Stimulated activated CD4-positive, alpha-beta T cell treated with anti-CD3 and anti-CD28 coated beads, Interleukin-1b, Interleukin-23, amount 100 ng/mL, for 1 hour (primary cell): ENCODE measurements at places on chromosomes 12 and 14.

DNA sequence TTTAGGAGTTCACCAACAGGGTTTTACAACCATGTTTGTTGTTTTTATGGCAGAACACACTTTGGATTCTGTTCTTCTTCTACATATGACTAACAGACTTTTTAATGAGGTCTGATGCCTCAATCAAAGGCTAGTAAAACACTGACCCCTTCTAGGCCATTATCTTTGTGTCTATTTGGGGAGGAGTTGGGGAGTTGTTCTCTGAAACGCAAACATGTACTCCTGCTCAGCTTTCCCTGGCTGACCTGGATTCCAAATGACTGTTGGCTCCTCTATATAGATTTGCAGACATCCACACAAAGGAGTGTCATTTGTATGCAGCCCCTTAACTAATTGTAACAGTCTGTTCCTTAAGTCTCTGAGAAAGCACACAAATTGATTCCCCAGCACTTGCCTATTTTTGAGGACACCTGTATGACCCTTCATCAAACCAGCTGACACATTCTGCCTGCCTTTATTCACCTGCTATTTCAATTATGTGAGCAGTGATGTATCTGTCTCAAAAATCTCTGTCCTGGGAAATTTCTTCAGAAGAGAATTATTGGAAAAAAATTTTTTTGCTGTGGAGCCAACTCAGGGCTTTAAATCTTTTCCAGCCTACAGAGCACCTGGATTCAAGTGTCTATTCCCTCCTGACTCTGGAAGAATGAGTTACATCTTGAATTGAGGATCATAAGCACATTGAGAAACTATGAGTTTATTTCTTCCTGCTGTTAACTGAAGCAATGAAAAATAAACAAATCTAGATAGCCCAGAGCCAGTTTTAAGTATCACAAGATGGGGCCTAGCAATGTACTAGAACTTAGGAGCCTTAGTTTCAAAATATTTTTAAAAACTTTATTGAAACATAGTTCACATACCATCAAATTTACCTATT is 417.2 kb downstream of the RAD51B start:
- DNase-seq: no peak

- DNase-seq: no peak
Measured at GRCh38 chr12:54021432-54022013, 6.7 kb upstream of the HOXC6 start.

GRCh38 chr12:32471591-32472001 is 72.2 kb downstream of the FGD4 start:
- DNase-seq: no peak

- no peak for DNase-seq
Measured at GRCh38 chr14:95043314-95043713, 114.0 kb downstream of the DICER1 start.

- DNase-seq: no peak
Measured at GRCh38 chr14:100900837-100901390, 2.6 kb downstream of the RTL1 start.

DNA sequence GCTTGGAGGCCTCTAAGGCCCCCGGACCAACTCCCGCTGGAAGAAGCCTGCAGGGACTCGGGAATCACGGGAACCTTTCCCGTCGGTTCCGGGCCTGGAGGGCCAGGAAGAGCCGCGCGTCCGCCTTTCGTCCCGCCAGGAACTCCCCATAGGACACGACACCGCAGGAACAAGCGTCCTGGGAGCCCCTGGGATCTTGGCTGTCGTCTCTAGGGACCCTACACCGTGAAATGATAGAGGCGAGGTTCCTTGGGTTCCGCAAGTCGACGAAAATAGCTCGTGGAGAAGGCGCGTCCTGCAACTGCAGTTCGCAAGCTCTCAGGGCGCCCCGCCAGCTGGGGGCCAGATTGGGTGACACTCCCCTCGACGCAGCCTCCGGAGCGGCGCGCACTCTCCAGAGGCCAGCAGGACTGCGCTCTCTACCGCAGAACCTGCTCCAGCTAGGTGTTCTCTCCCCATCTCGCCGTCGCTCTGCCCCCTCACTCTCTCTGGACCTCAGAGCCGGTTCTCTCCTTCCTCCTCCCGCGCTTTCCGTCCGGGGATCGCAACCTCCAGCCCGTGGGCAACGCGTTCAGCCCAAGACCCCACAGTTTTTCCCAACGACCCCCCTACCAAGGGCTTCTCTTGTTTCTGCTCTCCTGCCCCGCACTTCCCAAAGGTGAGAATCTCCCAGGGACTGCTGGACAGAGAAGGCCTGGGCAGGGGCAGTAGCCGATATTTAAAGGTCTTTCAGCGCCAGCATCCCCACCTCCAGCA is 776 bp downstream of the BMP4 start:
- DNase-seq: no peak

DNA sequence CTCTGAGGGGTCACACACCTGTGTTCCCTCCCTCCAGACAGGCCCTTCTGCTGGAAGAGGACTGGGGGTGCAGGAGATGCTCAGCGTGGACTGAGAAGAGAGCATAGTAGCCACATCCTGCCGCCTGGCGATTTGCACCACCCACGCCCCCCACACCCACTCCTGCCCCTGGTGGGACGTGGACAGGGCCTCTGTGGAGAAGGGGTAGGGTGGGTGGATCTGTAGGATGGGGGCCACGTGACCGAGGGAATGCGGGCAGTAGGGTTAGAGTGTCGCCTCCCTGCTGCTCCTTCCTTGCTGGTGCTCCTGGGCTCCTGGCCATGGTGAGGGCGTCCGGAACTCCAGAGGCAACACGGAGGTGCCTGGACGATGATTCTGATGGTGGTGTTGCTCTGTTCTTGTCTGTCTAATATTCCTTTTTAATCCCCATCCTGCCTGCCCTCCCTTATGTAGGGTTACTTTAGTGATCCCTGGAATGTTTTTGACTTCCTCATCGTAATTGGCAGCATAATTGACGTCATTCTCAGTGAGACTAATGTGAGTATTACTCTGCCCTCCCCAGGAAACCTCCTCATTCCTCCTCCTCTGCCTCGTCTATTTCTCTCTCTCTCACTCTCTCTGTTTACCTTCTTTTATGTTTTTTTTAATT is 161.5 kb upstream of the FKBP4 start:
- no peak for DNase-seq

DNA sequence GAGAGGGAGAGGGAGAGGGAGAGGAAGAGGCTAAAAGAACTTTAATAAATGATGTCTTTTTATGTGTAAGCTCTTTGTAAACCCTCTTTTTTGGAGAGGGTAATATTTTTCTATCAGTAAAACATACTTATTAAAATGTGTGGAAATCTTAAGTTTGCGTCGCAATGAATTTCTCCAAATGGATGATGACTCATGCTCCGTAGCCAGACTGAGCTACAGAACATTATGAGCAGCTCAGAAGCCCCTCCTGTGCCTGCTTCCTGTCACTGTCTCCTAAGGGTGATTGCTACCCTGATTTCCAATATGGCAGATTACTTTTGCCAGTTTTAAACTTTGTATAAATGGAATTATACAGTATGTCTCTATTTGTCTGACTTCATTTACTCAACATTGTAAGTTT is 13.0 kb upstream of the PYGL start:
- no peak for DNase-seq

- no peak for DNase-seq
Measured at GRCh38 chr12:89389755-89390661, 37.7 kb upstream of the DUSP6 start.

DNA sequence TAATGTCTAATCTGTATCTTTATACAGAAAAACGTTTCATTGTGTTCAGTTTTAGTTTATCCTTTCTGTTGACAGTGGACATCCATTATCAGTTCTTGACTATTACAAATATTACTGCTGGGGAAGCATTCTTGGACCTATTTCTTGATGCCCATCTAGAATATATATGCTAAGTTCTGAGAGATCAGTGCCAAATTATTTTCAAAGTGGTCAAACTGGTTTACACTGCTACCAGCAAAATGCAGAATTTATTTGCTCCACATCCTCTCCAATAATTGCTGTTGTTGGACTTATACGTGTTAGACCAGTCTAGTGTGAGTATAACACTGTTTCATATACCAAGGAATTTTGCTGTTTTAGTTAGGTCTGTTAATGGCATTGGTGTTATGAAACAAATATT is 85.5 kb upstream of the TRAF3 start:
- no peak for DNase-seq

- no peak for DNase-seq
Measured at GRCh38 chr14:85475113-85475512, 54.8 kb upstream of the FLRT2 start.

DNA sequence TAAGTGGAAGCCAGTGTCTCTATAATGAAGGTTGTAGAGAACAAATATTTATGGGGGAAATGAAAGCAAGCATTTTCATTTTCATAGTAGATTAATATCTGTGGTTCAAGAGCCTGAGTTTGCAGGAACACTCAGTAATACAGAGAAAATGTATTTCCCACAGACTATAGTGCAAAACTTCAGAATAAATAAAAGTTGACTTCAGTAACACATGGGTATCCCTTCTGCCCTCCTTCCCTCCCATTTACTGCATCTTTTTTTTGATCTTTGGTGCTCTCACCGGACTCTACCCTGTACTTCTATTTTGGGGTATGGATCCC is 75.3 kb upstream of the AMN1 start:
- no peak for DNase-seq

- DNase-seq: no peak
Measured at GRCh38 chr14:64860039-64860438, 19.7 kb downstream of the SPTB start.

DNA sequence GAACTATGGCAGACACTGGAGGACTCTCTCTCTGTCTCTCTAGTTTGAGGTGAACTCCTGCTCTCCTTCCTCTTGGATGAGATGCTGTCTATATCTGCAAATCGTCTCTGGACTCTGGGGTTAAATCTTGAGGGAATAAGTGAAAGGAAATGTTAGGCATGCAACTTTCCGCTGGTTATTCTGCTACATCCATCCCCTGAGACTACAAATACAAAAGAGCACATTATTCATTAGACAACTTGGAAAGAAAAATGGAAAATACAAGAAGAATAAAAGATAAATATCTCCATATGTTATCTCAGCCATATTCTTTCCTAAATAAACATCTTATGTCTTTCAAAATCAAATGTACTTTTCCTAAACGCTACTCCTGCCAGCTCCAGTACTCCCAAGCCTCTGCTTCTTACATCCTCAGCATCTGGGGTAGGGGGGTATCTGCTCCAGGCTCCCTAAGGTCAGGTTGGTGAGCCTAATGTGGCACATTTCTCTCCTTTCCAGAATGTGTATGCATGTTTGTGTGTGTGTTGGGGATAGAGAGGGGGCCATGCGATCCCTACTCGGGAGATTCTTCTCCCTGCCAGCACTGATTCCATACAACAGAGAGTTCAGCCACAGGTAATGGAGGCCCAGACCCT is 102.9 kb upstream of the FSCB start:
- DNase-seq: no peak

DNA sequence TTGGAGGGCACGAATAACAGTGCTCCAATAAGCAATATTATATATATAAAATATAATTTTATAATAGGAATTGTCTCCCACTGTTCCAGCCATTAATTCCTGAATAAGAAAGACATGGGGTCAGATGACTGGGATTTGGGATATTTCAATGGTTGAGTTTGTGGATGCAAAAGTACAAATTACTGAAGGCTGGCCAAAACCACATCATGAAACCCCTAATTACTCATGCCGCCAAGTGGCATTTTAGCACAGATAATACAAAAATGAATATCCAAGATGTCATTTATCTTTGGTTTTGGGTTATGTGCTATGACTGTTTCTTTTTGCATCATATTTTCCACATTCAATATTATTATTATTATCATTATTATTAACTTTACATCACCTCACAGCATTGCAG is 261.4 kb upstream of the TBX3 start:
- no peak for DNase-seq

DNA sequence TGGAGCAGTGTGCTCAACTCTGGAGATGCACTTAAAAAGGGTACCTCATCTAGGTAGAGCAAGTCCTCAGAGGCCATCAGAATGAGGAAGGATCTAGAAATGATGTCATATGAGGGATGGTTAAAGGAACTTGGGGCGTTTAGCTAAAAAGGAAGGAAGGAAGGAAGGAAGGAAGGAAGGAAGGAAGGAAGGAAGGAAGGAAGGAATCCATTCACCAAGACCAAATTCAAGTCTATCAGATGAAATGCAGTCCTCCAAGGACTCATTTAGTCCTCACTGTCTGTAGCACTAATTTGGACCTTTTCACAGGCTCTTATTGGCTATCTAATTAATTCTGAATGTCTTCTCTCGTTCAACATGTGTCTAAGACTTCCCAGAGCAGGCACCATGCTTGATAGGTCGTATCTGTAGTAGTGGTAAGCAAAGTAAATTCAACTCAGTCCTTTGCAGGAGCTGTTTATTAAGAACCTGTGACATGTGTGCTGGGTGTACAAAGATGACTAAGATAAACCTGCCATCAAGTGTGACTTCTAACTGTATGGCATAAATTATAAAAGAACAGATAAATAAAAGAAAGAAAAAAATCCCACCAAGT is 63.5 kb downstream of the LLPH start:
- DNase-seq: no peak

GRCh38 chr12:13719986-13720385 is 261.4 kb downstream of the GRIN2B start:
- no peak for DNase-seq

- DNase-seq: no peak
Measured at GRCh38 chr12:125262851-125263250, 197.6 kb downstream of the AACS start.

DNA sequence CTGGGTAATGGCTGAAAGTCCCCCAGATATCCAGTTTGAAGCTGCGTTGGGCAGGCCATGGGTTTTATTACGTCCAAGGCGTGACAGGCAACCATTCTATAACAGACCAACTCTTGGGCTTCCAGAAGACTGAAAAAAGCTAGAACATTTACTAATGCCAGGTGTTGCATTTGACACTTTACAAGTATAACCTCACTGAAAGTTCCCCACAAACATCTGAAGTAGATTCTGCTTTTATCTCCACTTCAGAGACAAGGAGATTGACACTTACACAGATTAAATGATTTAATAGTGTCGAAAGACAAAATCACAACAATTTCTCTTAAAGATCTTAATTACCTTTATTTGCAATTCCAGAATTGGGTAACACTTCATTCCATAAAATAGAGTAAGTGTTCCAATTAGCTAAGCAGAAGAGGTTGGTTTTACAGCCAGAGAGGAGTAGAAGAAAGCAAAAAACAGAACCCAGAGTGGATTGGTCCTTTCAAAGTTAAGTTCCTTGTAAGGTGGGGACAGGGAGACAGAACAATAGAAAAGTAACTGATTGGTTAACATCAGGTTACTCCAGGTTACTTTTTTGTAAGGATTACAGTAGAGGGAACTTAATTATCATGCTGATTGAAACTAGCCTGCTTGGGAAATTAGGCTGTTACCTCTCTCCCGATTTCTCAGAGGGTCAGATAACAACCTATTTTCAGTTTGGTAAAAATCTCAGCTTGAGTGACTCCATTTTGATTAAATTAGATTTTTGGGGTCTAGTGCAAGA is 11.3 kb downstream of the SOCS2 start:
- DNase-seq: no peak

DNA sequence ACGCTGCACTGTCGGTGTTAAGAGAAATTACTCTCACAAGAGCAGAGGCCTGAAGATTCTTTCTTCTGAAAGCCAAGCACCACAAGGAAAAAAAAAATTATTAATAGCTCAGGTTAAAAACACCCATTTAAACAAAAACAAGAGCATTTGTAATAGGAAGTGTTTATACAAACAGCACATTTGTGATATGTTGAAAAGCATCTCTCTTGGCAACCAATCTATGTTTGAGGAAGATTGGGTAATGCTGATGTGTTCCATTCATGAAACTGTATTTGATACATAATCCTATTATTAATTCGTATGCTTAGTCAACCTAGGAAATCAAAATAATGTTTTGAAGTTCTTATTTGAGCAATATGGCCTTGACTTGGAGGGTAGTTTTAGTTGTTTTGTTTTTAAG is 36.5 kb downstream of the SSPN start:
- no peak for DNase-seq

- DNase-seq: no peak
Measured at GRCh38 chr14:21267431-21267845, 1.8 kb downstream of the HNRNPC start.
